ENCODE measurements at places on chromosomes 3 and 15.

DNA sequence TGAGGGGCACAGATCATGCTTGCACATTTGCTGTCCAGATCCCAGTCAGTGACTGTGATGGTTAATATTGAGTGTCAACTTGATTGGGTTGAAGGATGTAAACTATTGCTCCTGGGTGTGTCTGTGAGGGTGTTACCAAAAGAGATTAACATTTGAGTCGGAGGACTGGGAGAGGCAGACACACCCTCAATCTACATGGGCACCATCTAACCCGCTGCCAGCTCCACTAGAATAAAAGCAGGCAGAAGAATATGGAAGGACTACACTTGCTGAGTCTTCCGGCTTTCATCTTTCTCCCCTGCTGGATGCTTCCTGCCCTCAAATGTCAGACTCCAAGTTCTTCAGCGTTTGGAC is 5.1 kb downstream of the GP9 start:
- DNase-seq: no peak

- no peak for DNase-seq
These were observed 49.7 kb upstream of the TSPAN3 start for GRCh38 chr15:77120576-77120975.

- DNase-seq: no peak
These were observed 94.1 kb downstream of the C3orf70 start for GRCh38 chr3:185058796-185059195.

DNA sequence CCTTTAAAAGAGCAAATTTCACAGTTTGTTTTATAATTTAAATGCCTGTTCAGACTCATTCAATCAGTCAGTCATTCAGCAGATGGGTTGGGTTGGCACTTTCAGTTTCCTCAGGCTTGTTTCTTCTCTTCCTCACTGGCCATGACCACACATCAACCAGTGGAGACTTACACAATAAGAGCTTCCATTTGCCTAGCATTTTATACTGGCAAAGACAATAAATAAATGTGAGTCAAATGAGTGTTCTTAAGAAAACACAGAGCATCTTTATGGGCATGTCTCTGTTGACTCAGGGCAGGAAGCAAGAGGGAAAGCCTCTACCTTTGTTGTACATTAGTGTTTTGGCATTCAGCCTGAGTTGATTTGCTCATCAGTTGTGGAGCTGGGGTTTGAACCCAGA is 122.6 kb downstream of the EPHB1 start:
- DNase-seq: no peak

DNA sequence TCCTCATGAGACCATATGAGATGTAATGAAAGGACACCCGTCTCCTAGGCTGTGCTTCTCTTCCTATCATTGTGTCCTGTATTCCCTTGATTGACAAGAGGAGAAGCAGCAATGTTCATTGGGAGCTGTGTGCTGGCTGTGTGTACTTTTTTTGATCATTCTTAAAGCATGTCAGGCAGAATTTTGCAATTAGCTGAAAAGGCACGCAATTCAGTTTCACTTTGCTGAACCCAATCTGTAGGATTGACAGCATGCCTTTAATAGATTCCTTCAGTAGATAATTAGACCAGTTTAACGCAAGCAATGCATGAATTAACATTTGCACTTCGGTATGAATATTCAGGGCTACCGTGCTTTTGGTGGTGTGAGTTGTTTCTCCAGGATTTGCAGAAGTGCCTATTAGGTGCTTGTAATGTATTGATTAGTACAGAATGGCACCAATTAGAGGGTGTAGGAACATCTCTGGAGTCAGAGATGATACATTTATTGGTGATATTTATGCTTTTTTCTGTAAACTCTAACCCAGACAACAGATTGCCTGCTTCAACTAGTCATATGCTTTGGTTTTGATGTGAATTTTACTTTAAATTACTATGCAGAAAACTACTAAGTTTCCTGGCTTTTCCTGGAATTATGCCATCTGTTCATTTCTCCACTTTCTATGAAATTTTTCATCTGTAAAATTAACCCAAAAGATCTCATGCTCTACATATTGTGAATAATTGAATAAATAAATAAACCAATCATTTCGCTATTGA is 114.3 kb downstream of the NSUN3 start:
- DNase-seq: no peak

DNA sequence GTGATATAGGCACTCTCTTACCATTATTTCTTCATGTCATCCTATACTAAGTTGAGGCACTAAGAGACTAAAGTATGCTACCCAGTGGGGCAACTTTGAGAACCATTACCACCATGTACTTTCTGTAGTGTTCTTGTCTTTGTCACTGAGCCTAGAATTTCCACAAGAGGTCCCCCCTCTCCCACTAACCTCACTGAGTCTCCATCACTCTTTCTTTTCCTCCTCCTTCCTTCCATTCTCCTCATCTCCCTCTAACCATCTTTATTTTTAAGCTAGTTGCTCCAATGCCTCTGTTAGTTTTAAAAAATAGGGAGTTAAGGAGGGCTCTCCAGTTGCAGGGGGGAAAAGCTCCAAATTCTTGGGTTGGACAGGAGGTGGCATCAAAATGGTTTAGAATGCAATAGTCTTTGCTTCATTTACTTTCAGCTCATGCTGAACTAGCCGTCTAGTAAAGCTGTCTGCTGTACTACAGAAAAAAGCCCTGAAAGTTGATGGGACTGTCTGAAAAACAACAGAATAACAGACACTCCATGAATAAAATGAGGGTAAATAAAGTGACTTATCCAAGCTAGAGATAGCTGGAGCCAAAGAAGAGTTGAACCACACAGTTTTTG is 85.1 kb upstream of the MYRIP start:
- DNase-seq: no peak

DNA sequence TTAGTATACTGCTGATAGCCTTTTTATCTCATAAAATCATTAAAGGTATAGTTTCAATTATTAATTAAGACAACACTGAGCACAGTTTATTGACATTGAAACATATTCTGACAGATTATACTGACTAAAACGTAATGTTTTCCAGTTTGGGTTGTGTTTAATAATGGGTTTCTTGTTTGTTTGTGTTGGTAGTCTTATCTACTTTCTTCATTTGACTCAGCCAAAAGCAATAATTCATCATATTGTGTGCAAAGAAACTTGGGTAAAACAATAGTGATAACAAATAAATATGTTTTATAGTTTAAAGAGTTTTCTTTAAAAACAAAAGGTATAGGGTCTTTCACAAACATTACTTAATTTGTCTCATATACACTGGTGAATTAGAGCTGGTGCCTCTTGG is 629.2 kb upstream of the AGTR1 start:
- no peak for DNase-seq

GRCh38 chr3:184239708-184240107 is 9.1 kb downstream of the ALG3 start:
- DNase-seq: no peak

- DNase-seq: no peak
These were observed 85.1 kb downstream of the EFL1 start for GRCh38 chr15:82177291-82178010.

GRCh38 chr3:40505599-40506462 is at the start of gene ZNF620:
ZNF620 (plus strand) TSS chr3:40506039; CDS start chr3:40506353, 314 bp downstream.
- DNase-seq: peak; percentile 27

DNA sequence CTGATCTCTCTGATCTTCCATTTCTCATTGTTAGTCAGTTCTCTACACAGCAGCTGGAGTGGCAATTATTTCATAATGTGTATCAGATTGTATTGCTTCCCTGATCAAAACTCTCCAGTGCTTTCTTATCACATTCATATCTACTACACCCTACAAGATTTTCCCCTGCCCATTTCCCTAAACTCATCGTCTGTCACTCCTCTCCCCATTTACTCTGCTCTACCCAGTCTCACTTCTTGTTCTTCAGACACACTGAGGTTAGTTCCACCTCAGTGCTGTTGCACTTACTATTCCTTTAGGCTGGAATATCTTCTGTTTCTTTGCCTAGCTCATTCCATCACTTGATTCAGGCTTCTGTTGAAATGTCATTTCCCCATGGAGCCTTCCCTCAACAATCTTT is 197.1 kb downstream of the SATB1 start:
- no peak for DNase-seq

DNA sequence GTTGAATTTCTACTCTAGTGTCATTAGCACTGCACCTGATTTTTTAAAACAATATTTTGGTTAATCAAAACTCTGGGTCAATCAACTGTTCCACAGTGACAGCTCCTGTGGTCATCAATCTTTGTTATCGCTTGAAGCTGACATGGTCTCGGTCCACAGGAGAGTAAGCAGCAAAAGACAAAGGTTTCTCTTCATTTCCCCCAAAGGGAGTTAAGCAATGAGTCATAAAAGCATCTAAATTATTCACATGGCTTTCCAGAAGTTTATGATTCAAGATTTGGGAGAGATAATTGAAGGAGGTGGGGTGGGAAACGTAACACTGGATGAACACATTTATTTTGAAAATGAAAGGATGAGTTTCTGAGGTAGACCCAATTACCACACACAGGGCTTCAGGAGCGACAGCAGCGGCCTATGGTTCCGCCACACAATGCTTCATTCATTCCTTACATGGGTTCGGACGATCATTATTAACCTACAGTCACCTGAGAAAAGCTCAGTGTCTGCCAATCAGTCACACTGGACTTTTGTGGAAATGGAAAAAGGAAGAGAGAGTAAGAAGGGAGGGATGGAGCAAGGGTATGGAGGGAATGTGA is 505.1 kb downstream of the FHIT start:
- no peak for DNase-seq

GRCh38 chr15:68550498-68551295 is 28.1 kb upstream of the CORO2B start:
- DNase-seq: peak; percentile 58

- no peak for DNase-seq
These were observed 907.4 kb downstream of the NTRK3 start for GRCh38 chr15:87349181-87349580.

GRCh38 chr3:86723433-86723832 is 267.5 kb downstream of the VGLL3 start:
- no peak for DNase-seq

GRCh38 chr15:84034578-84035398 is 200.8 kb upstream of the GOLGA6L4 start:
- no peak for DNase-seq

DNA sequence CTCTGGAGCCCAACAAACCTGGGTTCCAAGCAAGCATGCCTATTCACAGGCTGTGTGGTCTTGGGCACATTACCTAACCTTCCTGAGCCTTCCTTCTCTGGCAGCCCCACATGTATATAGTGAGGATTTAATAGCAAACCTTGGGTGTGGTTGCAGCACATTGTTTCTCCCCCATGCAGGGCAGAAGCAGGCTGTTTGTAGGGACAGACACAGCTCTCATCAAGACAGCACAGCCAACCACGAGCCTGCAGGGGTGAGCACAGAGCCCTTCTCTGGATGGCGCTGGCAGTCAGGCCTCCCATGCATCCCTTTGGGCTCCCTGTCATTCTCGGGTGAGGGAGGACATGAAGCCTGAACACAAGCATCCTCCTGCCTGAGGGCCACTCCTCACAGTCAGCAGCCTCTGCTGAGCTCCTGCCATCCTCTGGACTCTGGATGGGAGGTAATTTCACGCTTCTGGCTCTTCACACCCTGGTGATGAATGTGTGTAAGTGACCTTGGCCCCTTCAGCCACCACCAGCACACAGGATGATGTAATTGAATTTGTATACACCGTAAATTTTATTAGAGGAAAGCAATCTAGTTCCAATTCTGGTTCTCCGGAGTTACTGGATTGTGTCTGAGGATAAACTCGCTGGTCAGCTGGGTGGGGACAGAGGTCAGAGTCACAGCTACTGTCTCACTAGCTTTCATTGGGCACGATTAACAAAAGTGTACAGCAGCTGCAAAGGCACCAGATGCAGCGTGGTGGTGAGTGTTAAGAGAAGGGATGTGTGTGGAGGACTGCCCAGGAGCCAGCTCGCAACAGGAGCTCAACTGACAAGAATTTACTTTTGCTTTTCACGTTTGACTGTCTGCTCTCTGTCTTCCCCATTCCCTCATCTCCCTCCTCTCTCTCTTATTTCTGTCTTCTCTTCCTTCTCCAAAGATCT is 118.1 kb downstream of the CLSTN2 start:
- DNase-seq: no peak

- no peak for DNase-seq
These were observed 35.2 kb downstream of the FEM1B start for GRCh38 chr15:68312701-68313204.

- DNase-seq: no peak
These were observed 105.3 kb downstream of the CHDH start for GRCh38 chr3:53740956-53741355.

GRCh38 chr3:181622365-181622764 is 89.4 kb upstream of the SOX2 start:
- no peak for DNase-seq

- DNase-seq: no peak
These were observed 272.0 kb downstream of the RORA start for GRCh38 chr15:60957111-60957510.

DNA sequence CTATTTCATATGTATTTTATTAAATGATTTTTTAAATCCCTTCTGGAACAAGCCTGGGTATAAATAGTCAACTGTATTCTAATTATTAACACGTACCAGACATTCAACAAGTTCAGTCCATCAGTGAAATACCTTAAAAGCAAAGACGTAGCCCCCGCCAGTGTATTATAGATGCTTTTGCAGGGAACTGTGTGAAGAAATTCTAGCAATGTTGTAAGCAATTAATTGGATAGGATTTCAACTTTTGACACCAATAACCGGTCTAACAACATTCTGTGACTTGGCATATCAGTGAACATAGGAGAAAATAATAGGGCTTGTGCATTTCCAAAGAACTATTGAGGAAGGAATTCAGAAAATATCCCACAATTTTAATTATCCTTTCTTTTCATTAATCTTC is 67.2 kb upstream of the TGFBR2 start:
- DNase-seq: no peak

DNA sequence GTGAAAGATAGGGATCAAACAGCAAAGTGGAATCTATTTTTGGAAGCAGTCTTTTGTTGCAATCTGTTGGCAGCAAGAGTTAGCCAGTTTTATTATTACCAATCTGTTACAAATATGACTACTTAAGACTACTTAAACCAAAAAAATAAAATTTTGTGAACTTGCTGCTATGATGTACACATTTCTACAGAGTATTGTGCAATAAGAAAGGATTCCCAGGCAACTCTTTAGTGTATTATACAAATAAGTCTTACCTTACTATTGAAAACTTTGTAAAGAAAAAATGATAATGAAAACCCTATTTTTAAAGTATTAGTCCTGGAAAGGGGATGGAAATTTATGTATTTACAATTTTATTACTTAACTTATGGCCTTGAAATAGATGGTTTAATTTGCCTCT is 44.7 kb downstream of the CADM2 start:
- DNase-seq: no peak

- no peak for DNase-seq
These were observed 8.6 kb upstream of the TEX9 start for GRCh38 chr15:56356616-56357015.

- DNase-seq: no peak
These were observed 459.4 kb downstream of the GBE1 start for GRCh38 chr3:81302045-81302444.

- no peak for DNase-seq
These were observed 148.0 kb downstream of the RPLP1 start for GRCh38 chr15:69600556-69601085.

GRCh38 chr3:46734773-46735172 is 17.1 kb upstream of the PRSS50 start:
- no peak for DNase-seq

GRCh38 chr3:48569808-48570450 is 6.3 kb upstream of the UCN2 start:
- no peak for DNase-seq

GRCh38 chr3:149464542-149465328 is 9.8 kb upstream of the TM4SF4 start:
- DNase-seq: no peak

GRCh38 chr3:113174304-113174703 is 37.1 kb upstream of the BOC start:
- no peak for DNase-seq
